ENCODE measurements at places on chromosomes 2 and 18.

- DNase-seq: no peak
Observed at GRCh38 chr2:235279965-235280364, 213.9 kb upstream of the AGAP1 start.

DNA sequence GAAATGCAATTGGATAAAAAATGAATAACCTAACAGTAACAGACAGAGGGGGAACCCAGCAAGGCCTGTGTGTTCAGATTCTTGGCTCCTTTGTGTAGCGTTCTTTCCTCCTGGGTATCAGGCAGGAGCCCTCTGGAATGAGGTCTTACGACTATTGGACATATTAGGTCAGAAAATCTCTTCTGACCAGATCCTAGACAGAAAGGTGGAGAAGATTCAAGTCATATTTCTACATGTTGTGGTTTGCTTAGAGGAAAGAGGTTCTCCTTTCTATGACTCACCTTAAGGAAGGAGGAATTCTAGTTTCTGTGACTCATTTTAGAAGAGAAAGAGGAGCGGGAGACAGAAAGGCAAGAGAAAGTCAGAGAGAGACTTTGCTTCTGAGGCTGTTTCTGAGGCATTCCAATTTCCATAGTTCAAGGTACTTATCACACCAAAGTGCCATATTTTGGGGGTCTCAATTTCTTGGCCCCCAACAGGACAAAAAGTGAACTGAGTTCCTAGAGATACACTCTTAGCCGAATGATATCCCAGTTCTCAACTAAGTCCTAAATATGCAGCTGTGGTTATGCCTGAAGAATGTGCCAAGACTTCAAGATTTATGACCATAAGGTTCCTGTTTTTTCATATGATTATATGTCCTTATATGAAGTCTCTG is 618.6 kb downstream of the ZEB2 start:
- DNase-seq: no peak

DNA sequence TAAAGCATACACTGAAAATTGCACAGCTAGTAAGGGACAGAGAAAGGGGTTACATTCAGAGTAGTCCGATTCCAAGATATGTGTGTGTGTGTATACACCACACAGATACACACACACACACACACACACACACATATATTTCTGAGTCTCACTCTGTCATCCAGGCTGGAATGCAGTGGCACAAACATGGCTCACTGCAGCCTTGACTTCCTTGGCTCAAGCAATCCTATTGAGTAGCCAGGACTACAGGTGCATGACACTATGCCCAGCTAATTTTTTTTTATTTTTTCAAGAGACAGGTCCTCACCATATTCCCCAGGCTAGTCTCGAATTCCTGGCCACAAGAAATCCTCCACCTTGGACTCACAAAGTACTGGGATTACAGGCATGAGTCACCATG is 68.1 kb upstream of the ITPRID2 start:
- DNase-seq: no peak

GRCh38 chr2:231483398-231484329 is 19.4 kb upstream of the NCL start:
- no peak for DNase-seq

GRCh38 chr2:237254911-237255578 is 158.9 kb downstream of the COL6A3 start:
- DNase-seq: no peak

DNA sequence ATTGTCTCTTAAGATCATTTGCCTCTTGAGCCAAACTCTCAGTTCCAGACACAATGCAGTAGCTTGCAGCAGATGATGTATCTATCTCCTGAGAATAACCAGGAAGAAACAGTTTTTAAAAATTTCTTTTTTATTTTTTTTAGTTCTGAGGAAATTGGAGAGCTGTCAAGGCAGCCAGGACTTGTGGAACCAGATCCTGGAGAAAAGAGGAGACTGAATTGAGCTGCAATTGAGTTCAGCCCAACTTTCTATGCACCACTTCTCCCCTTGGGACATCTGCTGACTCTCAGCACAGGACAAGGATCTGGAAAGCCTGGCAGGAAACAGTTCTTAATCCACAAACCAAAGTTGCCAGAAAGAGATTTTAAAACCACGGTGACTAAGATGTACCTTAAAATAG is 13.5 kb upstream of the CSRNP3 start:
- DNase-seq: no peak

DNA sequence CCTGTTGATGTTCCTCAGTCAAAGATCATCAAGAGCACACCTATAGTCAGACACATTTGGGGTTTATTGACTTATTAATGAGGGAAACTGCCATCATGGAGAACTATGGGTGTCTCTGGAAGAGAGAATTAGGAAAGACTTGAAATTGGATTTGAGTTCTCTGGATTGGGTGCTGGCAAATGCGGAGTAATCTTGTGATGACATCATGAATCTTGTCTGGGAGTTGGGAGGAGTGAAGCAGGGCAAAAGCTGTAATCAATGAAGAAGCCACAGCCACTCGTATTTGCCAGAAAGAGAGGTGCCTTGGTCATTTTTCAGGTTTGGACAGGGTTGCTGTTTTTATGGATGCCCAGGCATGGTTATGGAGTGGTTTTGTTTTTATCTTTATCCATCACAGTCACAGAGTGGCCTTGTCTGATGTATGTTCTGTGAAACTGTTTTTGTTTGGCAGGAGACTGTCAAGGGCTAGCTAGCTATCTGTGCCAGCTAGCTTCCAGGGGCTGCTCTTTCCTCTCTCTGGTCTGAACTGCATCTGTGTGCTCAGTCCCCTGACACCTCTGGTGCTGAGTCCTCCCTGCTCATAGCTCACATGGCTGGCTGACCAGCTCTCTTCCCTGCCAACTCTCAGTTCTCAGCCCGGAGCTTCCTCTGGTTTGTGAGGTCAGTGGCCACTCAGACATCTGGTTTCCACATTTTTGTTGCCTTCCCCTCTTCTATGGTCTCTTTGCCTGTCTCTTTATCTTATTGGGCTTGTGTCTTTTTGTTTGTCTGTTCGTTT is 193.4 kb upstream of the RMP24 start:
- no peak for DNase-seq

- DNase-seq: peak; percentile 46
Observed at GRCh38 chr2:140786585-140786984, 1344.2 kb downstream of the LRP1B start.
